ENCODE measurements at places on chromosomes 6 and 20.

GRCh38 chr20:4457566-4458543 is 263.9 kb upstream of the PRND start:
- no peak for DNase-seq

- no peak for DNase-seq
Observed at GRCh38 chr20:34621383-34622367, 55.2 kb downstream of the PIGU start.

DNA sequence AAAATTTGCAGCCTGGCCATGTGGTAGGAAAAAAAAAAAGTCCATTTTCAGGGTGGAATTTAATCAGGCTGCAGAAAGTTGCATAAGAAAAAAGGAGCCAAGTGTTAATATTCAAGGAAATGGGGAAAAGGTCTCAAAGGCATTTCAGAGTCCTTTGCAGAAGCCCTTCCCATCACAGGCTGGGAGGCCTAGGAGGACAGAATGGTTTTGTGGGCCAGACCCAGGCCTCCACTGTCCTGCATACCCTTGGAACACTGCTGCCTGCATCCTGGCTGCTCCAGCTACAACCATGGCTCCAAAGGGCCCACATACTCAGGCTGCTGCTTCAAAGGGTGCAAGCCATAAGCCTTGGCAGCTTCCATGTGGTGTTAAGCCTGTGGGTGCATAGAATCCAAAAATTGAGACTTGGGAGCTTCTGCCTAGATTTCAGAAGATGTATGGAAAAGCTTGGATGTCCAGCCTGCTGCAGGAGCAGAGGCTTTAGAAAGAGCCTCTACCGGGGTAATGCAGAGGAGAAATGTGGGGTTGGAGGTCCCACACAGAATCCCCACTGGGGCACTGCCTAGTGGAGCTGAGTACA is 239.0 kb upstream of the STXBP5 start:
- DNase-seq, result no peak

DNA sequence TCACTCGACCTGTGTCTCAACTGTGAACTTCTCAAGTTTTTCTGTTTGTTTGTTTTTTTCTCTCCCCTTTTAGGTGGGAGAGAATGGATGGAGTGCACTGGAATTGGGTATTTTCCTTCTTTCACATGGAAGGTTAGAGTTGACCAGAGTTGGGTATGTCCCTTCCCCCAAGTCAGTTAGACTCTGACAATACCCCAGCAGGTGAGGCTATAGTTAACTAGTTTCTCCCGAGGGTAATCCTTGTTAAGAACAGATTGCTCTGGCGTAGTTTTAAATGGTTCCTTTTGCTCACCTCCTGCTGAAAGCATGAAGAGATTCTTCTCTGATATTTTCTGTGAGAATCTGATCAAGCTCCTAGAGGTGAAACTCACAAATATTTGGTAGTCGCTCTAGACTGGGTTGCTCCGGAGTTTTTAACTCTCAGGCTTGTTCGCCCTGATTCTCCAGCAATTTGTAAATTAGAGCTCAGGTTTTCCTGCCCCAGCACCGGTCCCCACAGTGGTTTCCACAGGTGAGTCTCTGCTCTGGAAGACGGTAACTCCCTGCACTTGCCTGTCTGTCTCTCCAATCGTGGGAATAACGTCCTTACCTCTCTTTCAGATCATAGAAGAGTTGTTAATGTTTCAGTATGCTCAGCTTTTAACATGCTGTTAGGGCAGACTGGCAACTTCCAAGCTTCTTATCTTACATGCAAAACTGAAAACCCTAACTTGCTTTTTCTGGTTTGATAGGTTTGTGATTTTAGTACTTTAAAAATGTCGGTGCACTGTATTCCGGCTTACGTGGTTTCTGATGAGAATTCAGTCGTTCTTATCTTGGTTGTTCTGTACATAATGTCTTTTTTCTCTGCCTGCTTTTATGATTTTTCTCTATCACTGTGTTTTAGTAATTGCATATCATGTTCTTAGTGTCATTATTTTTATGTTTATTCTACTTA is 111.2 kb upstream of the HIVEP1 start:
- DNase-seq, result no peak

DNA sequence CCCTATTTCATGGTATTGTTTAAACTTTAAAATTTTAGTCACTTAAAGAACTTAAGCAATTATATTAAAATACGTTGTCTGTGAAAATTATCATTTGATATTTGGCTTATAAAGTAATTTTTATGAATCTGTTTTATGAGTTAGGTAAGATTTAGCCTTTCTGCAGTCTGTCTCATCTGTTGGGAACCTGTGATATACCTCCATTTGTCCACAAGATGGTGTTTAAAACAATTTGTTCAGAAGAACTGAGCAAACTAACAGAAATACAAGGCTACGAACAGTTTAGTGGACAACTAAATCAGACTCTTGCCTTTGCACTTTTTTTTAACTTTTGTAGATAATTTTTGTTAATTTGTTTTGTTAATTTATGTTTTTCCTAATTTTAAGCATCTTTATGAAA is 92.4 kb downstream of the COL9A1 start:
- no peak for DNase-seq

Measured in NCI-H2081 treated with DMSO at 0.1 percent for 48 hours (cell line).